Astrocyte (in vitro differentiated cells and primary cell): ENCODE measurements at places on chromosomes 4 and X. TPM values are rescaled to one million over a fixed set of nuclear protein-coding genes. Genes with fewer than 3 reads are reported as not detected.

Gene NPY5R
- not detected in 2 replicates for total RNA-seq

Gene TMSB15B
- 6.3 and 8.0 TPM in 2 replicates for total RNA-seq

Gene ZAR1
- total RNA-seq = not detected in 2 replicates

GRCh38 chr4:48237996-48238645, 31.5 kb downstream of the TEC start:
- no peaks in the 10 kb centered on the region for H3K4me1 ChIP-seq
- no peak overlapping the region for H3K4me3 ChIP-seq
- DNase-seq = no peak
- H3K27ac ChIP-seq = no peak overlapping the region

GRCh38 chr4:147638942-147639341, 21.7 kb downstream of the TMEM184C start:
- no peak overlapping the region for H3K27ac ChIP-seq
- no peak overlapping the region for H3K4me3 ChIP-seq
- peak; percentile 61 for DNase-seq
- peaks cover 20% of the 10 kb centered on the region for H3K36me3 ChIP-seq
- H3K4me1 ChIP-seq = no peaks in the 10 kb centered on the region

GRCh38 chrX:119625843-119626242, 19.6 kb upstream of the NKRF start:
- peaks cover 6% of the 10 kb centered on the region for H3K4me1 ChIP-seq
- no peak overlapping the region for H3K4me3 ChIP-seq
- no peaks in the 10 kb centered on the region for H3K36me3 ChIP-seq
- DNase-seq = no peak
- no peak overlapping the region for H3K27ac ChIP-seq

DNA sequence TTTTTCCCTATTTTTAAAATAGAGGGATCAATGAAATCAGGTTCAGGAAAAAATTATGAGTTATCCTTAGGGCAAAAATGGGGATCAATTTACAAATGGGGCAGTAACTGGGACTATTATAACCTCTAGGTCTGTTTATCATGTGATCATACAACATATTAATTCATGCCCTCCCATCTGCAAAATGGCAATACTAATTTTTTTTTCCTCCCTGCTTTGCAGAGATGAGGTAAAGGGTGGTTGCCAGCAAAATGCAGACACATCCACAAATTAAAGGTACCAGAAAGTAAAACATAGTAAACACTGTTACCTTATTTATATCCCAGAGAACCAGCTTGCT, 467 bp downstream of the HSD17B11 start:
- no peaks in the 10 kb centered on the region for H3K27me3 ChIP-seq
- no peak for DNase-seq

DNA sequence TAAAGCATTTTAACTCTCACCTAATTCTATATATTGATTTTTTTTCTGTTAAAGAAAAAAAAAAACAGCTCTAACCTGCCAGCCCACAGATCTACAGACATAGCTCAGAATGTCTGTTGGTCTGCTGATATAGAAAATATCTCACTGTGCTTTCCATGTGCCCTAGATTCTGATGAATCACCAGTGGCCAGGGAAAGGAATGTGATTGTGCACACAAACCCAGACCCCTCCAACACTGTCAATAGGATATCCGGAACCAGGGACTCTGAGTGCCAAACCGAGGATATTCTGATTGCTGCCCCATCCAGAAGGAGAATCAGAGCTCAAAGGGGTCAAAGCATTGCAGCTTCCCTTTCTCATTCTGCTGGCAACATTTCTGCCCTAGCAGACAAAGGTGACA, 12.1 kb upstream of the SCML1 start:
- no peaks in the 10 kb centered on the region for H3K27me3 ChIP-seq
- H3K4me3 ChIP-seq = no peak overlapping the region
- no peak for DNase-seq
- no peak overlapping the region for H3K27ac ChIP-seq
- no peaks in the 10 kb centered on the region for H3K36me3 ChIP-seq

DNA sequence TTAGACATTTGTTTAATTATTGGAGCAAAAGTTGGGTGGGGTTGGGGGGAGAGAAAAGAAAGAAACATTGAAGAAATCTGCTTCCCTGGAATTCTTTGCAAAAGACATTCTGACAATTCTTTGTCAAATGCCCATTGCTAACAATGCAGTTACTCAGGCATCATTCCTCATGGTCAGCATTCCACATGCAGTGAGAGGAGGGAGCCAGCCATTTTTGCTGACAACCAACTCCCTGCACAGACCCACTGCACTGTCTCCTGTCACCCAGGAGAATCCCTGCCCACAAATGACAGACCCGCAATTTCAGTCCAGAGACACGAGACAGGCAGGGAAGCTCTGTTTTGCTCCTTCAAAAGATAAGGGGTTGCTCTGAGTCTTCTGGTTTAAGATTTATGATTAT, 985.1 kb upstream of the SLIT2 start:
- no peaks in the 10 kb centered on the region for H3K36me3 ChIP-seq
- H3K27ac ChIP-seq = no peak overlapping the region
- H3K4me3 ChIP-seq = no peak overlapping the region
- no peaks in the 10 kb centered on the region for H3K27me3 ChIP-seq
- H3K4me1 ChIP-seq = no peaks in the 10 kb centered on the region
